ENCODE measurements at places on chromosomes 1 and 21. TPM values are rescaled to one million over a fixed set of nuclear protein-coding genes. Genes with fewer than 3 reads are reported as not detected.

The UBL4B gene
- not detected for total RNA-seq

The TMIGD3 gene
- total RNA-seq, result not detected

The PTTG1IP gene
- 89.0 TPM for total RNA-seq

The FCAMR gene
- not detected for total RNA-seq

The RHBDL2 gene
- 2.3 TPM for total RNA-seq

The GBP4 gene
- 0.03 TPM for total RNA-seq

The AGTRAP gene
- total RNA-seq, result 99.1 TPM

The GJB5 gene
- total RNA-seq, result 0.28 TPM

The SH2D1B gene
- total RNA-seq, result 0.18 TPM

The GJA5 gene
- not detected for total RNA-seq

The AMPD1 gene
- not detected for total RNA-seq

The FASLG gene
- not detected for total RNA-seq

The CAMSAP2 gene
- total RNA-seq, result 15.3 TPM

The IVL gene
- not detected for total RNA-seq

The MIXL1 gene
- not detected for total RNA-seq

The SASS6 gene
- 4.9 TPM for total RNA-seq

The WNT3A gene
- total RNA-seq, result 0.08 TPM

The ARL8A gene
- total RNA-seq, result 50.6 TPM

The MAP3K21 gene
- total RNA-seq, result 11.3 TPM

The SHISA4 gene
- 17.4 TPM for total RNA-seq

The OR2T2 gene
- not detected for total RNA-seq

The MAP10 gene
- total RNA-seq, result 0.92 TPM

The C1orf105 gene
- total RNA-seq, result not detected

The SPRR1B gene
- total RNA-seq, result not detected

The DTL gene
- 21.9 TPM for total RNA-seq

The VWA1 gene
- 5.3 TPM for total RNA-seq

The S100B gene
- not detected for total RNA-seq

The GJA9 gene
- total RNA-seq, result not detected

The METTL13 gene
- total RNA-seq, result 45.3 TPM

The FCRL6 gene
- not detected for total RNA-seq

The NKAIN1 gene
- total RNA-seq, result 1.3 TPM

The MARK1 gene
- 0.22 TPM for total RNA-seq

The TFF2 gene
- total RNA-seq, result not detected

The SPRR3 gene
- not detected for total RNA-seq

The CRYBG2 gene
- total RNA-seq, result 0.90 TPM

The TNFRSF14 gene
- total RNA-seq, result 0.31 TPM

The CA14 gene
- not detected for total RNA-seq

All from A549 treated with ZK216348 at 1 μM for 4 hours (cell line).